ENCODE measurements at places on chromosomes 13 and 19.

GRCh38 chr13:105341256-105341655, 1194.2 kb downstream of the EFNB2 start:
- no peak for DNase-seq

DNA sequence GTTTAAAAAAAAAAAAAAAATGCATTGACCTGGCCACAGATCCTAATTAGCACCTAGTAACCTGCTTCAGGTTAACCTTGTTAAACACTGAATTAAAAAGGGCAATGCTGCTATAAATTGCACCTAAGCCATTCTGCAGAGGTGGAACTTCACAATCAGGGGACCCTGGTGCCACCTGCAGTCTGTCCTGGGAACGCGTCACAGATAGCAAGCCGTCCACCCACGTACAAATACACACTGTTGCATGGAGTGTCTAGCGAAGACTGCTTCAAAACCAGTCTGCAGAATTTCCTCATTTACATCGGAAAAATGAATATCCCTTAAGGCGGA, 169.3 kb downstream of the COL4A1 start:
- no peak for DNase-seq

- no peak for DNase-seq
These were observed 203.8 kb downstream of the TUBA3C start for GRCh38 chr13:18977857-18978256.

- no peak for DNase-seq
These were observed 15.9 kb upstream of the PAK4 start for GRCh38 chr19:39109641-39110040.

- DNase-seq: no peak
These were observed 319 bp downstream of the FRY start for GRCh38 chr13:32031815-32032370.
